Activated naive CD4-positive, alpha-beta T cell (primary cell): ENCODE measurements at places on chromosomes 11 and 22.
A peak's percentile ranks its signal among the peaks of the same experiment; 100 is the strongest.

DNA sequence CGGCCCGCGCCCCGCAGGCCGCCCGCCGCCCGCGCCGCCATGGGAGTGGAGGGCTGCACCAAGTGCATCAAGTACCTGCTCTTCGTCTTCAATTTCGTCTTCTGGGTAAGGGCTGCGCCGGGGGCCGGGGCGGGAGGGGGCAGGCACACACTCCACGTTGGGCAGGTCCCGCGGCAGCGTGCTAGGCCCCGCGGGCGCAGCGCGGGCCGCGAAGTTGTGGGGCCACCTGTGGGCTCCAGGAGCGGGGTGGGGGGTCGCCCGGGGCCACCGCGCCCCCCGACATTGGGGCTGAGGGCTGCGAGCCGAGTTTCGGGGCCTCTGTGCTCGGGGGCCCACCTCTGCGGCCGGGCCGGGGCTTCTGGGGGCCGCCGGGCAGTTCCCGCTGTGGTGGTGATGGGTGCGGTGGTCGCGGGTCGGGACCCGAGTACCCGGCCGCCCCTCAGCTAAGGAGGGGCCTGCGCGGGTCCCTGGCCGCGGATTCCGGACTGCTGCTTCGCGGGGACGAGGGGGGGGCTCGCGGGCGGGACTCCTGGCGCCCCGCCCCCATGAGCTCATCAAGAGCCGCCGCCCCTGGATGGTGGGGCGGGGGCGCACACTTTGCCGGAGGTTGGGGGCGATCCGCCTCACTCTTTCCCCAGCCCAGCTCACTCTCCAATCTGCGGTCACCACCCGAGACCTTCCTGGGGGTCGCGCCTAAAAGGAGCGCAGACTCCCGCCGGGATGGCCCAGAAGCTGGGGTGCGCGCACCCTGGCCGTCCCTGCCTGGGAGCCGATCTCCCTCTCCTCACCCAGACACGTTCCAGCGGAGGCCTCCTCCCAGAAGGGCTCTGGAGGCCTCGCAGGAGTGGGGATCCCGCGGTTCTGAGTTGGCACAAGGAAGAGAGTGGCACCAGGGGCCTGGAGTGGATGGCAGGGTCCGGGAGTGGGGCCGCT lies 667 bp downstream of the CD81 start:
- peak; percentile 58 for DNase-seq

DNA sequence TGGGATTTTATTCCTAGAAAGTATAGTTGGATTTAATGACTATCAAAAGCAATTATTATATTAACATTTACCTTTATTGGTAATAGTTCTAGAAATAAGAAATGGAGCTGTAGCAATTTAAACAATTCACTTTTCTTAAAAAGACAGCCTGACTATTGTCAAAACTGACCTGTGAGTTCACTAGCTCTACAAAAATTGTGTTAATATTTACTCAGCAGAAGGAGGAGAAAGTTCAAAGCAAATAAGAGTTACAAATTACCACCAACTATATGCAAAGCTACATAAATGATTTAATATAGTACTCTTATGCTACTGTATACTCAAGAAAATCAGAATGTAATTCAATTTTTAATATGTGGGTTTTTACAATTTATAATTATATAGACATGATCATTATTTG lies 310.0 kb downstream of the DCDC1 start:
- no peak for DNase-seq

- no peak for DNase-seq
These were observed 20.4 kb downstream of the TUG1 start for GRCh38 chr22:30989474-30989873.

DNA sequence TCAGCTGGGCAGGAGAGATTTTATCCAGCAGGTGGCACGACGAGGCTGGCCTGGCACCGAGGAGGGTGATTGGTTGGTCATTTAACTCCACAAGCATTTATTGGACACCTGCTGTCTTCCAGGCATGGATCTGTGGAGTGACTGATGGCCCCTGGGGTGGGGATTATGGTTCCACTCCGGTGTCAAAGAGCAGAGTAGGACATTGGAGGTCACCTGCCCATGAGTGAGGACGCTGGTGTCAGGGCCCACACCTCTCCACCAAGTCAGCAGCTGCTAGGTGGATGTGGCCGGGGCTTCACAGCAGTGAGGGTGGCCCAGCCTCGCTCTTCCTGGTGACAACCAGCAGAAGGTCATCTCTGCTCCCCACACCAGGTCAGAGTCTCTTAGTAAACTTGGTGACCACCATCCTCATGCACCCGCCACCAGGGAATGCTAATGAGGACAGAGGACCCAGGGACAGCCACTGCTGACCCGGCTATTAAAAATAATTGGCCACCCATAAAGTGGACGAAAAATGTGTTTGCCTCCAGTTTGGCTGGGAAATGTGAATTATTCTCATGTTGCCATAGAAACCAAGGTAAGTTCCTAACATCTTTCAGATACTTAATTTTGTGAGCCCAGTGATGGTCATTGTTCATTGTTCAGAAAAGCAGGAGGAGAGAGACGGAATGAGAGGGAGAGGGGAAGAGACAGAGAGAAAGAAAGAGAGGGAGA lies 428.7 kb downstream of the TBC1D22A start:
- no peak for DNase-seq

DNA sequence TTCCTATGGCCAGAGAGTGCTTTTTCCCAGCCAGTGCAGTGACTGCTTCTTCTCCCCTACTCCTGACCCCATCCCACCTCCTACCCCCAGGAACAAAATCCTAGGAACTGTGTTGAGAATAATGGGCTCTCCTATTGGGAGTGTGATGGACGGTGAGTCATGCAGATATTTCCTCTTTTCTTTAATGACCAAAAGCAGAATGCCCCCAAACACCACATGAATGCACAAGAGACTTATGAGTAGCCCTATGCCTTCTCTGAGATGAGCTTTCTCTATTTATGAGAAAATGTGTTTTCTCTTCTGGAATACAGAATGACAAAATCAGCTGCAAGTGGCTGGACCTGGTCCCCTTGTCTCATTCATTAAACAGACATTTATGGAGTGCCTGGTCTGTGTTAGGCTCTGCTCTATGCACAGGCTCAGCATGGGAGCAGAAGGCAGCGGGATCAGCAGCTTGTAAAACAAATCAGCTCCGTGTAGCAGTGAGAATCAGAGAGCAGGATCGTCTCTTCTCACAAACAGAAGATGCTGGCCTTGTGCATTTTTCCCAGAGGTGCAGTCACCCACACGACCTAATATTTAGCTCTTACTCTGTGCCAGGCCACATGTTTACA lies 47.5 kb upstream of the GALNT18 start:
- DNase-seq: no peak

GRCh38 chr22:39208013-39208680 lies 36.6 kb downstream of the PDGFB start:
- no peak for DNase-seq
